HEK293T (cell line): ENCODE measurements at places on chromosomes 11 and 22.

- DNase-seq = no peak
These were observed 103.9 kb downstream of the ARL14EP start for GRCh38 chr11:30426781-30427180.

DNA sequence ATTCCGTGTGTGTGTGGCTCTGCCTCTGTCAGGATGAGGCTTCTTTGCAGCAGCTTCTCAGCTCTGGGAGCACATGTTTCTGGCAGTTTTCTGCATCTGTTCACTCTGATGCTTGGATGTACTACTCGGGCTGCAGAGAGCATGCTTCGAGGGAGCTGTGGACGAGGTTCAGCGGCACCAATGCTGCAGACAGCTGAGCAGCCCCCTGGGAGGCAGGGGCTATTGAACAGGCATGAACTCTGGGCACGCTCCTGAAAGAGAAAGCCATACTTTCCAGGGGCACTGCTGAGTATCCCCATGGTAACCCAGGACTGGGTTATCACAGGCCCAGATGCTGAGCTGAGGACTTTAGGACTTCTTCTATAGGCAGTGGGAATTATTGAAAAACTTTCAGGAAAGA is 33.8 kb downstream of the ADAMTS8 start:
- no peak for DNase-seq

GRCh38 chr11:75103380-75104026 is 6.8 kb upstream of the OR2AT4 start:
- DNase-seq = no peak

DNA sequence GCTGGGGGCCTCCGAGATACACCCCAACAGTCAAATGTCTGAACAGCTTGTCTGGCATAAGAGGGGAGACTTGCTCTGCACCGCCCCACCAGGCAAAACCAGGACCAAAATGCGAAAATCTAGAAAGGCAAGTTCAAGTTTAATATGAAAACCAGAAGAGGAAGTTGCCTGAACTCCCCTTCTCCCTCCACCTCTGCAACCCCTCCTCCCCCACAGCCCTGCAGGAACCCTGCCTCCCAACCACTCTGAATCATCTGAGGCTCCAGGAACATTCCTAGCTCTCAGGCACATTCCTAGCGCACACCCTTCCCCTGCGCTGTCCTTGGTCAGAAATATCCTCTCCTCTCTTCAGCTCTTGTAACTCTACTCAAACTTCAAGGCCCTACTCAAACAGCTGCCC is 36.7 kb downstream of the ISX start:
- peak; percentile 25 for DNase-seq

DNA sequence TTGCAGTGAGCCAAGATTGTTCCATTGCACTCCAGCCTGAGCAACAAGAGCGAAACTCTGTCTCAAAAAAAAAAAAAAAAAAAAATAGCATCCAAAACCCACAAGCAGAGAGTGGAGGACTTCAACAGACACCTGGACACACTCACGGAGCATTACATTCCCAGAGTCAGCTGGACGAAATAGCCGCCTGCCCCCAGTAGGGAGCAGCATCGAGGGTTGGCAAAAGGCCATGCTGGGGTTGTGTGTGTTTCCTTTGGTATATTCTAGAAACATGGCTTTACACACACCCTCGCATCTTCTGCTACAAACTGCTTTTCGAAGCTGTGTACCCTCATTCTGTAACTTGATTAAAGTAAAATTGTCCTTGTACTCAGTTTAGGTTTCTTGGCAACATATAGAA is 5.3 kb downstream of the ADA2 start:
- DNase-seq = peak; percentile 66

GRCh38 chr11:126585774-126586491 is 230.4 kb downstream of the ST3GAL4 start:
- peak; percentile 60 for DNase-seq

- DNase-seq = no peak
These were observed 55.1 kb downstream of the CEP164 start for GRCh38 chr11:117382746-117383145.

DNA sequence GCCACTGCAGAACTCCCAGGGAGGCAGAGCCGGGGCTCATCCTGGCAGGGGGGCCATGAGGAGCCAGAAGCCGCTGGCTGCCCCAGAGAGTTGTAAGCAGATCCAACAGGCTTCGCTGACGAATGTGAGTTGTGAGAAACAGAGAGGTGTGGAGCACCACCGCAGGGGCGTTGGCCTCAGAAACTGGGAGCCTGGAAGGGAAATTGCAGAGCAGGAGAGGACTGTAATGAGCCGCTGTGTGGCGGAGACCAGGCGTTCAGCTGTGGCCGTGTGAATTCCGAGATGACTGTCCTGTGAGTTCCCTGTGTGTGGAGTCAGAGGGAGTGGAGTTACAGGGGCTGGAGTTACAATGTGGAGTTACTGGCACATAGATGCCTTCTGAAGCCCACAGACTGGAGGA is 27.7 kb upstream of the ETS1 start:
- no peak for DNase-seq

GRCh38 chr11:96781082-96781481 is 391.3 kb downstream of the JRKL start:
- DNase-seq = no peak

DNA sequence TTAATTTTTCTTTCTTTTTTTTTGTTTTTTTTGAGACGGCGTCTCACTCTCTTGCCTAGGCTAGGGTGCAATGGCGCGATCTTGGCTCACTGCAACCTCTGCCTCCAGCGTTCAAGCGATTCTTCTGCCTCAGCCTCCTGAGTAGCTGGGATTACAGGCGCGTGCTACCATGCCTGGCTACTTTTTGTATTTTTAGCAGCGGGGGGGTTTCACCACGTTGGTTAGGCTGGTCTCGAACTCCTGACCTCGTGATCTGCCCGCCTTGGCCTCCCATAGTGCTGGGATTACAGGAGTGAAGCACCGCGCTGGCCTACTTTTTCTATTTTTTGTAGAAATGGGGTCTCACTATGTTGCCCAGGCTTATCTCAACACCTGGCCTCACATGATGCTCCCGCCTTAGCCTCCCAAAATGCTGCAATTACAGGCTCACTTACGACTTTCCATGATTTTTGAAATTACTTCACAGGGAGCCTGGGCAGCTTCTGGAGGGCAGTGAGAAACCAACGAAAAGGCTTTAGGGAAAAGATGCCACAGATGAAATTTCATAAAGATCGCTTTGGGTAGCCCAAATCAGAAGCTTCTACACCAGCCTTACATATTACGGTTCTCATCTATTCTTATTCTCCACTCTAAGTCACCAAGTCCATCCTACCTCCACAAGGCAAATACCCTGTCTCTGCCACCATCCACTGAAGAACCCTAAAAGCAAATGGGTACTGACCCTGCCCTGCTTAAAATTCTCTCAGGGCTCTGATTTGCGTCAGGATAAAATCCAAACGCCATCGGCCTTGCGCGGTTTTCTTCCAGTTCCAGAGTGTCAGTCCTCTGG is 866 bp upstream of the RRM1 start:
- no peak for DNase-seq

GRCh38 chr11:114168691-114169090 is 109.2 kb downstream of the ZBTB16 start:
- DNase-seq = no peak

- DNase-seq = peak; percentile 73
These were observed 6.0 kb downstream of the P2RX6 start for GRCh38 chr22:21020802-21021429.

- no peak for DNase-seq
These were observed 5.4 kb downstream of the TNRC6B start for GRCh38 chr22:40183029-40183581.

GRCh38 chr11:3674189-3674588 is 3.0 kb upstream of the CHRNA10 start:
- no peak for DNase-seq

DNA sequence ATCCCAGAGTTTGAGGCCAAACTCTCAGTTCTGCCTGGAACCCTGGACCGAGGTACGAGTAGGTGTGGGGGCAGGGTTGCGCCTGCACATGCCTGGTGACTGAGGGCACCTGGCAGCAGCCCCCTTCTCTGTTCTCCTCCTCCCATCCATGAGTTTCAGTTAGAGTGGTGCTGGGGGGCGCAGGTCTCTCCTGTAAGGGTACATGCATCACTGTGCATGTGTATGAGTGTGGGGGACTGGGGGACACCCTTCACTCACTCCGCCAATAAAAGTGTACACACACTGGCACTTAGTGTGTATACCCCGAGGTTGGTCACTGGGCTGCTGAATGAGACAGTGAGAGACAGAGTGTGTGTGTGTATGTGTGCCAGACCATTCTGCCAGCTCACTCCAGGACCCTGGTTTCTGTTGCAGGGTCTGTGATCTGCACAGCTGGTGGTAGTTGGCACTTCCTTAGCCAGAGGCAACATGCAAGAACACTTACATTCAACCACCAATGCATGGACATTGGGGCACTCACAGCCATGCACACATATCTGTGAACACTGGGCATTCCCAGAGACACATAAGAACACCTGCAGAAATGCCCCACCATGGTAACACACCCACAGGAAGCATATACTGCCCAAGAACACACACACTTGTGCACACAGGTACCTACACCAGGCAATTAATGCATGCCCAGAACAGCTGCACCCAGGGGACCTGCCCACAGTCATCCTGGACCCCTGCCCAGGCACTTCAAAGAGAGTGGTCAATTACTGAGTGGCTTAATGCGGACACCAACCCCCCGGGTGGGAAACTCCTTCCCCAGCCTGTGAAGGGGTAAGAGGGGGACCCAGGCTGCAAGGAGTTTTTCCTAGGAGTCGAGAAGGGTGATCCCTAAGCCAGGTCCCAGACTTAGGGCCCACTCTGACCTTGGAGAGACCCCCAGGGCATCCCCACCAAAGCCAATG is 1.2 kb upstream of the NRXN2 start:
- DNase-seq = no peak

GRCh38 chr11:24514219-24514594 is 17.4 kb downstream of the LUZP2 start:
- DNase-seq = no peak

DNA sequence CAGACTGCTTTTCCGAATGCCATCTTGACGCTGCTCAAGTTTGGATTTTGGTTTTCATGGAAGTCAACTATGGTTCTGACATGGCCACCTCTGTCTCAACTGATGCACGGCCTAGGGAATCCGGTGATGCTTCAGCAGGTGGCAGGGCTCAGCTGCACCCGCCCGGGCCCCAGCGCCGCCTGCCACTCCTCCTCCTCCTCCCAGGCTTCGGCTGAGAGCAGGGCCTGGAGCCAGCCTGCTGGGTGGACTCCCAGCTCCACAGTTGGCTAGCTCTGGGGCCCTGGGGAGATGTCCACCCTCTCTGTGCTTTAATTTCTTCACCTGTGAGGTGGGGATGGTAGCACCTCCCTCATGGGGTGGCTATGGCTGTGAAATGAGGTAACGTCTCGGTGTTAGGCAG is 20.3 kb upstream of the NFAM1 start:
- peak; percentile 3 for DNase-seq

DNA sequence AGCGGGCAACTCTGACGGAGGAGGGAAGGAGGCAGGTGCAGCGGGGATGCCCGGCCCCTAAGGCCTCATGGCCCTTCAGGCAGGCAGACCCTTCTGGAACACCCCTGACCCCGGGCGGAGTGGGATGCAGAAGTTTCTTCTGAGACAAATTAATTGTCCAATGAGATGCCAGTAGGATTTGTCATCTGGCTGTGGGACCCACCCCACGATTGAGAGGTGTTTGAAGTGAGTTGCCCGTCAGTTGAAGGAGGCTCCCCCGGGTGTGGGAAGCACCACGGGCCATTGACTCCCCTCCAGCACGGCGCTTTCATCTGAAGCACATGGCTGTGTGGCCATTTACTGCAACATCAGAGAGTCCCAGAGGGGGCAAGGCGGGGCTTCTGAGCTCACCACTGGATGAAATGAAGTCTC is 527.8 kb downstream of the BRD1 start:
- no peak for DNase-seq

DNA sequence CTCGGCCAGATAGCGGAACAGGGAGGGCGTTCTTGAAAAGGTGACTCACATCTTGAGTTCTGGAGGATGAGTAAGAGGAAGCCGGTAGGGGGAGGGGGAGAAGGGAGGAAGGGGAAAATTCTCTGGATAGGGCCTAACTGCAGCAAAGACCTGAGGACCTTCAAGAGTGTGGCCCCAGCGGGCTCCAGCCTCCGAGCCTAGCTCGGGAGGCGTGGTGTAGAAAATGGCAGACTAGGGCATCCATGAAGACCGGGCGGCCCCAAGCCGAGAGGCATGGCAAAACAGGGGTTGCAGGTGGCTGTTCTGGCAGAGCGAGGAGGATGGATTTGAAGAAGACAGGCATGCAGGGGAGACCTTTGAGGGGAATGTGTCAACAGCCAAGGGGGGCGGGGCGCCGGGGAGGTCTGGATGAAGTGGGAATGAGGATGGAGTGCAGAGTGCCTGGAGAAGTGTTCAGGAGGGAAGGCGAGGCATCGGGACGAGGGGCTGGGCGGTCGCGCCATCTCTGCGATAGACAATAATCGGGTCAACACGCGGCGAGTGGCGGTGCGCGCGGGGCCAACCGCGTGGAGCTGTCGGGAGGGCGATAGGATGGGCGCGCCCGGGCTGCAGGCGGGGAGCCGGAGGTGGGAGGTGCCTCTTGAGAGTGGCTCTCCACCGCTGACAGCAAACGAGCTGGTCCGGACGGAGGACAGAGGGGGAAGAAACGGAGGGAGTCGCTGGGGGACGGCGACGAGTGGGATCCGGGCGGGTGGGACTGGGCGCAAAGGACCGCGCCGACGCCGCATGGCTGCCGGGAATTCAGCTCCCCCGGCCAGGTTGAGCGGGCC is 40.0 kb upstream of the CREB3L1 start:
- peak; percentile 58 for DNase-seq

GRCh38 chr22:33828302-33828701 is 92.0 kb downstream of the LARGE1 start:
- DNase-seq = no peak

DNA sequence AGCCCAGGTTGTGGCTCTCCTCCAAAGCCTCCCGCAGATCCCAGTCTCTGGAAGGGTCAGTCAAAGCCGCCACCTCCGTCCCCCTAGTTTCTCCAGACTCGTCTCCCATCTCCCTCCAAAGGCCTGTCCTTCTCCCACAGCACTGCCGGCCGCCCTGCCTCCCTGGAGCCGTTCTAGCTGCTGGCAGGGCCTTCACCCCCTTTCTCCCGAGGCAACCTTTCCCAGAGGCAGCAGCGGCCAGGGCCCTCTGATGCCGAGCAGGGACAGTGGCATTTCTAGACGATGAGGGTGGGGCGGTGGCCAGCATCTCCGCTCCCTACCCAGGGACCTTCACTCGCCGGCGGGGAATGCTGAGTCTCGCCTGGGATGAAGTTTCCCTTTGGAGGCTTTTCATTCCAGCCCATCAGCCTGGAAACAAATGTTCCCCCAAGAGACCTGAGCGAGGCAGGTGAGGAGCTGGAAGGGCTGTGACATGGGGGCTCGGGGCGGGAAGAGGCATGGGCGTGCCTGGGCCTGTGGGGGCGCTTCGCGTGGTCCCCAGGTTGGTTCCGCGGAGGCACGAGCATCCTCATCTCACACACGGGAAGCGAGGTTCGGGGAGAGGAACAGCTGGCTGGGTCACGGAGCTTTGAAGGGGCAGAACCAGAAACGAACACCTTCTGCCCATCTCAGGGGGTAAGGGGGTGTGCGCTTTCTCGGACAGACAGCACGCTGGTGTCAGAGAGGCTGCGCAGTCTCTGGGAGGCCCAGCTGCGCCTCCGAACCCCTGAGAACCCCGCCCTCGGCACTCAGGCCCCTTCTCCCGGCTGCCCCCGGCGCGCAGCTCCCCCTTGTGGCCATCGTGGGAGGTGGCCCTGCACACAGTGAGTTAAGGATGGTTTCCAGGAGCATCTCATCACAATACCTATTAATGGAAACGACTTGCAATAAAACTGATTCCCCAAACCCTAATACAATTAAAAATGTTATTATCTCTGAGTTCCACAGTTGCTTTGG is 18.1 kb upstream of the KLHL35 start:
- DNase-seq = peak; percentile 57

GRCh38 chr11:6571434-6572008 is 31.9 kb downstream of the RRP8 start:
- DNase-seq = no peak
